Sigmoid colon (tissue), 7 donors: ENCODE measurements at places on chromosomes 11 and 22. TPM values are rescaled to one million over a fixed set of nuclear protein-coding genes. Genes with fewer than 3 reads are reported as not detected.
A peak's percentile ranks its signal among the peaks of the same experiment; 100 is the strongest.

The OR10A2 gene
- total RNA-seq: not detected

The DEFB131B gene
- total RNA-seq: not detected

The DMC1 gene
- total RNA-seq: 43.3 TPM

The GSTT2B gene
- 3.0 TPM for total RNA-seq

The GALNT18 gene
- total RNA-seq: 41.0 TPM

The CCDC116 gene
- 0.36 TPM for total RNA-seq

The HEPN1 gene
- total RNA-seq: not detected

The CASP5 gene
- not detected for total RNA-seq

The HTR3B gene
- not detected for total RNA-seq

The CRYBA4 gene
- not detected for total RNA-seq

The LRRC32 gene
- total RNA-seq: 21.6 TPM

The MS4A3 gene
- not detected for total RNA-seq

- DNase-seq: no peak
These were observed 6.5 kb upstream of the ALDH3B2 start for GRCh38 chr11:67680696-67681470.

DNA sequence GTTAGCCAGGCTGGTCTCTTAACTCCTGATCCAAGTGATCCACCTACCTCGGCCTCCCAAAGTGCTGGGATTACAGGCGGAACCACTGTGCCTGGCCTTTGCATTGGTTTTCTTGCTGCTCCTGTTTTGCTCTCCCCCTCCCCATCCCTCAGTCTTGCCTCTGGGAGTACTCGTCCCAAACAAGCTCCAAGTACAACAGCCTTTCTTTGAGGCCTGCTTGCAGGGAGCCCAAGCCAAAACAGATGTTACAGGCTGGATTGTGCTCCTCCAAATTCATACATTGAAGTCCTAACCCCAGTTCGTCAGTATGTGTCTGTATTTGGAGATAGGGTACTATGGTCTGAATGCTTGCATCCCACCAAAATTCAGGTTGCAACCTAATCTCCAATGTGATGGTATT lies 8.6 kb downstream of the IGLL1 start:
- DNase-seq: no peak

DNA sequence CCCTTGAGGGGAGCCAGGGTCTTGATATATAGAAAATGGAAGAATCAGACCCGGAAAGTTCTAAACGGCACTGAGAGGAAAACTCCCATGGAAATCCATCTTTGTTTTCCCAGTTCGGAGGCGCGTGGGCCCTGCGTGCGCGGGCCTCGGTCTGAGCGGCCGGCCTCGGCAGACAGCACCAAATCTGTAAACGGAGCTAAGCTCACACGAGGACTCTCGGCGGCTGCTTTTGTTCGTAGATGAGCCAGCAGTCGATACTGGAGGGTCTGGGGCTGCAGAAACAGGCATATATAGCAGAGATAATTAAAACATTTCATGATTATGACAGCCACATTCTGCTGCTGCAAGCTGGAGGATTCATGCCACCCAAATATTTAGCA lies 68.5 kb upstream of the PPARA start:
- peak; percentile 68 for DNase-seq

- no peak for DNase-seq
These were observed 12.5 kb downstream of the IRAG1 start for GRCh38 chr11:10680956-10681487.

- no peak for DNase-seq
These were observed 34.0 kb upstream of the CLPB start for GRCh38 chr11:72468289-72468688.

- DNase-seq: no peak
These were observed 88.2 kb upstream of the DDI1 start for GRCh38 chr11:103948187-103948763.

GRCh38 chr22:33300165-33300564 lies 242.0 kb upstream of the SYN3 start:
- no peak for DNase-seq

DNA sequence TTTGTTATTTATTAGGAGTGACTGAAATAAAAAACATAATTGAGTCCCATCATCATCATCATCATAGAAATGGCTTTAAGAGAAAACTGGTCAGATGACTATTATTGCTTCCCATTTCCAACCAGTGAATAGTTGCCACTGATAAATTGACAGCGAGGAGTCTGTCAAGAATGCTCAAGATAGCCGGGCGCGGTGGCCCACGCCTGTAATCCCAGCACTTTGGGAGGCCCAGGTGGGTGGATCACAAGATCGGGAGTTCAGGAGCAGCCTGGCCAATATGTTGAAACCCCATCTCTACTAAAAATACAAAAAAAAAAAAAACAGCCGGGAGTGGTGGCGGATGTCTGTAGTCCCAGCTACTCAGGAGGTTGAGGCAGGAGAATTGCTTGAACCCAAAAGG lies 1.9 kb downstream of the WBP2NL start:
- no peak for DNase-seq

GRCh38 chr11:20926799-20927540 lies 257.6 kb downstream of the NELL1 start:
- DNase-seq: no peak

GRCh38 chr22:28905256-28905832 lies 22.0 kb downstream of the ZNRF3 start:
- DNase-seq: no peak

DNA sequence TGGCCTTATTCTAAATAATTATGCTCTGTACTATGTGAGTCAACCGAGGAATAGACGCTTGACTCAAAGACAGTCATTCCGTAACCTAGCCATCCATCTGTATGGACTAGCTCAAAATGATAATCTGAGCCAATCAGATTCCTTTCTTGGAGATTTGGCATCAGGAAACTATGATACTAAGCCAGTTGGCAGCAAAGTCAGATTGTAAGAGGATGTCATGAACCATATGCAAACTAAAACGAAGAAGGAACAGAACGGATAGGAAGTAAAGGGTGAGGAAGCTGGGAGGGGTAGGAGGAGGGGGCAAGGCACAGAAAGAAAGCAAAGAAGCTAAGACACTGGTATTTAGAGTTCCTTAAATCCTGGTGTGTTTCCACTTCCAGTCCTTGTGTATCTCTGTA lies 10.7 kb upstream of the SESN3 start:
- DNase-seq: no peak

DNA sequence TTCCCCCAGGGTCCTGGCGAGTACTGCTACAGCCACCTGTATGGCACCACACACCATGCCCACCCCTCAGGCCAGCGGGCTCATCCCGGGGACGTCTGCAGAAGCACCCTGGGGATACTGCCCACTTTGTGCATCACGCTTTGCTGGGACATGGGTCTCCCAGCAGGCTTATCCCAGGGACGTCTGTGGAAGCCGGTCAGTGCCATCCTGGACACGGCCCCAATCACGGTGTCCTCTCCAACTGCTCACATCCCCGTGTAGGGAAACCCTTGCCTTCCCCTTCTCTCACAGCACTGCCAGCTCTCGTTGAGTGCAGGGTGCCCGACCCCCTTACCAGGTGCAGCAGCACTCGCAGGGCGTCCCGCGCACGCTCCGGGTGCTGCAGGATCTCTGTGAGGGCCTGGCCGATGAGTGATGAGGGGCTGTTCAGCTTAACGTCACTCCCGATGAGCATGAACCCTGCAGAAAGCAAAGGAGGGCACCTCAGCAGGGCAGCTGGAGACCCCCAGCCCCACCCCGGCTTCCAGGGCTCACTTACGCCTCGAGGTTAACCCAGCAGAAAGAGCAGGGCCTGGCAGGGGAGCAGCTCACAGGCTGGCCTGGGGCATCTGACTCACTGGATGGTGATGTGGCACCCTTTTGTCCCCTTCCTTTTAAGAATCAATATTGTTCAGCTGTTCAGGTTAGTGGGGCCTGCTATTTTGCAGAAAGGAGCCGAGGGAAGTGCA lies 76.9 kb upstream of the PITPNB start:
- peak; percentile 63 for DNase-seq

- no peak for DNase-seq
These were observed 125.7 kb downstream of the WT1 start for GRCh38 chr11:32309530-32310213.

DNA sequence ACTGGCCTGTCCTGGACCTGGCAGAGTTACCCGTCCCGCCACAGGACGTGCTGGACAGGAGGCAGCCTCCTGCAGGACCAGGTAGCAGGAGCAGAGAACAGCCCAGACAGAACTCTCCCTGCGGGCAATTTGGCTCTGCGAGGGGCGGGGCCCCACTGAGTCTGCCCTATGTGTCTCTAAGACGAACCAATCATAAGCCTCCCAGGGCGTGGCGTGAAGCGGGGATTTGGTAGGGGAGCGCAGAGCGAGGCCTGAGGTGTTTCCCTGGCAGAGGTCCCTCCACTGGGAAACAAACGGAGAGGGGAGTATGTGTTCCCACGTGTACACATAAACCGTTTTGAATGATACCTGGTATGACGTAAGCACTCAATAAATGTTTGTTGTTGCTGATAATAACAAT lies 7.4 kb downstream of the CD82 start:
- no peak for DNase-seq

DNA sequence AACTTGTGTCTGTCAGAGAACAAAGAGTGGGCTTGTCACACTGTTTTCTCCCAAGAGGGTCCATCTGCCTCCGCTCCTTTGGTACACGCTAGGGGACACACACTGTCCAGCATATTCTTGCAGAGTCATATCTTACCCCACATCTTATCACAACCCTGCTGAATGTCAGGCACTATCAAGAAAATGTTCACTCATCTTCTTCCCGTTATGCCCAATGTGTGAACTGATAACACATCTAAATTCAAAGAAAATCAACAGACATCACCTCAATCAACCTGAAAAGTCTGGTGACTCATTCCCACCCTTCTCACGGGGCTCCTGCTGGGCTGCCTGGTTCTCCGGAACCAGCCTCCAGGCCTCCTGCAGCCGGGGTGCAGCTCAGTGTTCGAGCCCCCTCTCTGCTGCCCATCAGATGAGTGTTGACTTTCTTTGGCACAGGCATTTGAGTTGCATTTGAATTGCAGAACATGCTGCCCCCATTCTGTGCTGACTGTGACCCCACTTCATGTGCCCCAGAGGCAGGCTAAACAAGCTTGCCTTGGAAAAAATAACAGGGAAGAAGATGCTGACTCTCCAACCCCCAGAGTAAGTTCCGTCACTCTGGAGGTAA lies 19.4 kb downstream of the GRAP2 start:
- DNase-seq: no peak

DNA sequence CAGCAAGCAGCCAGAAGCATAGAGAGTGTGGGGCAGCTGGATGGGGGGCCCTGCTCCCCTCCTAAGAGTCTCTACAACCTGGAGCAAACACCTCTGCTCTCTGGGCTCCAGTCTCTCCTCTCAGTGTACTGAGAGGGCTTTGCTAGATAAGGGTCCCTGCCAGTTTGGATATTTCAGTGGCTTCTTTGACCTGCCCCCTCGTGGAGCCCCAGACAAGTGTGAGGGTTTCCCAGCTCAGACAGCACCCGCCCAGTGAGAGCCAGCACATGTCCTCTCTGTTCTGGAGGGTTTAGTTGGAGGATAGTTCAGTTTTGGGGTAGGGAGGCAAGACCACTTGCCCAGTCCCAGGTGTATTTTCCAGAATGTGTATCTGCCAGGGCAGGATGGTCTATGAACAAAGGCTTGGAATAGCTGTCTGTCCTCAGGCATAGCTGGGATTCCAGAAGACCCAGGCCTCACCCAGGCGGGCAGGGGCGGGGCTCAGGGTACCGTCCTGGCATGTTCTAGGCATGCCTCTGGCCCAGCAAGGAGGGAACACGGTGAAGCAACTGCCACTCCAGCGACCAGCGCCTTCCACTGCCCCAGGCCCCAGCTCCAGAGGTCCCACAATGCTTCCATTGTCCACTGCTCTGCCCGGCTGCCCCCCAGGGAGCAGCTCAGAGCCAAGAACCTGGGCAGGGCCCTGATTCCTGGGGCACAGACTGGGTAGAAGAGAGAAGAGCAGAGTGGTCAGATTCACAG lies 7.5 kb upstream of the MICALL1 start:
- peak; percentile 78 for DNase-seq

DNA sequence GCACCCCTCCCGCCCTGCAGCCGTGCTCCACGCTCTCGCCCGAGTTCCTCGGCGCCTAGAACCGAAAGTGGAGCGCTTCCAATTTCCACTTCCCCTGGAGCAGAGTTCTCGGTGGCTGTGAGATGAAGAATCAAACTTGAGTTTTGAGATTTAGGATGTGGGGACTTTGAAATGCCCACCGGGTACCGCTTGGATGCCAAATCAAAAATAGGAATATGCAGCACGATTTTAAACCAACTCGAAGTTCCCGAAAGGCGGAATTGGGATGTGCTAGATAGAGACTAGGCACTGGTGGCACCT lies 569 bp downstream of the POLA2 start:
- DNase-seq: no peak

DNA sequence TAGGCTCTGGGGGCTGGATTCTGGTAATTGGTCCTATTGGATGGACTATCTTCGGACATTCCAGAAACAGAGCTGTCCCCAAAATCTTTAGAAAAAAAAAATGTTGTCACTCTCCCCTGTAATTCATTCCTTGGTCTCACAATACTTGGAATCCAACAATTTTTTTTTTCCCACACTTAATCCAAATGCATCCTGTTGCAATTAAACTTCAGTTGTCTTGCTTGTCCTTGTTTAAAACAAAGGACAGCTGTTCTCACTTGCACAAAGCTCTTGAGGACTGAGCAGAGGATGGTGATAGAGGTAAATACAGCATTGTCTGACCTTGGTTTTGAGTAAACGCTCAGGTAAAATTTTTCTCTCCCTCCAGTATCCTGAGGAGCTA lies 75.3 kb downstream of the SC5D start:
- no peak for DNase-seq

GRCh38 chr11:15073361-15074205 lies at the start of gene CALCB:
Gene CALCB (plus strand): TSS chr11:15073593. CDS start chr11:15074719, 1,126 bp downstream.
- no peak for DNase-seq

GRCh38 chr11:61860054-61860903 lies 31.1 kb downstream of the FADS3 start:
- DNase-seq: peak; percentile 81

DNA sequence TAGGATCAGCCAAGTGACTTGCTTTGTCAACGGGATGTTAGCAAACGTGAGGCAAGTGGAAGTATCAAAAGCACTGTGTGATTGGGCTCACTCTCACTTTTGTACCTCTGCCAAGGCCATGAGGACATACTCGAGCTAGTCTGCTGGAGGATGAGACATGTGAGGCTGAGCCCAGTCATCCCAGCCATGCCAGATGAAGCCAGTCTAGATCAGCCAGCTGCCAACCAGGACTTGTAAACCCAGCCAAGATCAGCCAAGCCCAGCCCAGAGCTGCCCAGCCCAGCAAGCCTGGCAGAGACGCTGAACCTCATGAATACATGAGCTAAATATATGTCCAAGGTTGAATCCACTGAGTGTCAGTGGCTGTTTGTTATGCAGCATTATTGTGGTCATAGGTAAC lies 369.7 kb downstream of the MN1 start:
- DNase-seq: no peak

- DNase-seq: peak; percentile 48
These were observed 904 bp downstream of the SLC35F2 start for GRCh38 chr11:107857550-107858216.
